Esophagus mucosa (tissue), 1 donor: ENCODE measurements at places on chromosomes 16 and 17. TPM values are rescaled to one million over a fixed set of nuclear protein-coding genes. Genes with fewer than 3 reads are reported as not detected.

Gene KRT17
- 380 TPM for total RNA-seq

Gene HEXIM1
- 22.6 TPM for total RNA-seq

Gene EFNB3
- total RNA-seq = 1.6 TPM

Gene WFIKKN2
- not detected for total RNA-seq

Gene FBXW10
- 0.16 TPM for total RNA-seq

Gene KRTAP17-1
- total RNA-seq = not detected
